BJ (cell line): ENCODE measurements at places on chromosomes 16 and 17. TPM values are rescaled to one million over a fixed set of nuclear protein-coding genes. Genes with fewer than 3 reads are reported as not detected.

DNA sequence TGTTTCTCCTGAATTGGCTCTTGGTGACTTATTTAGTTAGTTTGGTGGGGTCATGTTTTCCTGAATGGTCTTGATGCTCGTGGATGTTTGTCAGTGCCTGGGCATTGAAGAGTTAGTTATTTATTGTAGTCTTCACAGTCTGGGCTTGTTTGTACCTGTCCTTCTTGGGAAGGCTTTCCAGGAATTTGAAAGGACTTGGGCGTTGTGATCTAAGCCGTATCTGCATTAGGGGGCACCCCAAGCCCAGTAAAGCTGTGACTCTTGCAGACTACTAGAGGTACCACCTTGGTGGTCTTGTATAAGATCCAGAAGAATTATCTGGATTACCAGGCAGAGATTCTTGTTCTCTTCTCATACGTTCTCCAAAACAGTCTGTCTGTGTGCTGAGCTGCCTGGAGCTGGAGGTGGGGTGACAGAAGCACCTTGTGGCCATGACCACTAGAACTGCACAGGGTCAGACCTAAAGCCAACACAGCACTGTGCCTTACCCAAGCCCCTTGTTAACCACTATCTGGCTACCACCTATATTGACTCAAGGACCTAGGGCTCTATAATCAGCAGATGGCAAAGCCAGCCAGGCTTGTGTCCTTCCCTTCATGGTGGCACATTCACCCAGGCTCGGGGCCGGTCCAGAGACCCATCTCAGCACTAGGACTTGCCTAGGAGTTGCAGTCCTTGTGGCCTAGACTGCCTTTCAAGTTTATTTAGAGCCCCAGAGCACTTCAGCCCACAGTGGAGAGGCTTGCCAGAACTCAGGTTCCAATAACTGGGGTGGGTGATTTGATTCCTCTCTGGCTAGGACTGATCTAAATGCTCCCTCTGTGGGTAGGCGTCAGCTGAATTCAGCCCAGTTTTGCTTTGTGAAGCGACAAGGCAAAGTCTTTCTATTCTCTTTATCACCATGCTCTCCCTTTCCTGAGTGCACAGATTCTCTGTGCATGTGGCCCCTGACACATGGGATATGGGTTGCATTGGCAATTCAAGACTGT, 11.0 kb downstream of the RNF135 start:
- DNase-seq, result no peak

GRCh38 chr17:75683583-75683982, 16.4 kb downstream of the SAP30BP start:
- DNase-seq, result no peak

DNA sequence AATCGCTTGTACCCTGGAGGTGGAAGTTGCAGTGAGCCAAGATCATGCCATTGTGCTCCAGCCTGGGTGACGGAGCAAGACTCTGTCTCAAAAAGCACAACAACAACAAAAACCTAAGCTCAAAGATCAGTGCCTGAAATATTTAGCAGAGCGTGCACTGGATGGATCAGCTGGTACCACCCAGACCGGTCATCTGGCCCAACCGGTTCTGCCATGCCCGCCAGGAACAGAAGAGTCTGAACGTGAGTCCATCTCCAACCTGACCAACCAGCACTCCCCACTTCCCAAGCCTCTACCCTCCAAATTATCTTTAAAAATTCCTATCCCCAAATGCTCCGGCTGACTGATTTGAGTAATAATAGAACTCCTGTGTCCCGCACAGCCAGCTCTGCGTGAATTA, 1.5 kb upstream of the UQCC4 start:
- DNase-seq, result no peak

- no peak for DNase-seq
These were observed 1.4 kb upstream of the PRPF8 start for GRCh38 chr17:1686086-1686485.

GRCh38 chr16:51119556-51119955, 31.5 kb downstream of the SALL1 start:
- DNase-seq, result no peak

DNA sequence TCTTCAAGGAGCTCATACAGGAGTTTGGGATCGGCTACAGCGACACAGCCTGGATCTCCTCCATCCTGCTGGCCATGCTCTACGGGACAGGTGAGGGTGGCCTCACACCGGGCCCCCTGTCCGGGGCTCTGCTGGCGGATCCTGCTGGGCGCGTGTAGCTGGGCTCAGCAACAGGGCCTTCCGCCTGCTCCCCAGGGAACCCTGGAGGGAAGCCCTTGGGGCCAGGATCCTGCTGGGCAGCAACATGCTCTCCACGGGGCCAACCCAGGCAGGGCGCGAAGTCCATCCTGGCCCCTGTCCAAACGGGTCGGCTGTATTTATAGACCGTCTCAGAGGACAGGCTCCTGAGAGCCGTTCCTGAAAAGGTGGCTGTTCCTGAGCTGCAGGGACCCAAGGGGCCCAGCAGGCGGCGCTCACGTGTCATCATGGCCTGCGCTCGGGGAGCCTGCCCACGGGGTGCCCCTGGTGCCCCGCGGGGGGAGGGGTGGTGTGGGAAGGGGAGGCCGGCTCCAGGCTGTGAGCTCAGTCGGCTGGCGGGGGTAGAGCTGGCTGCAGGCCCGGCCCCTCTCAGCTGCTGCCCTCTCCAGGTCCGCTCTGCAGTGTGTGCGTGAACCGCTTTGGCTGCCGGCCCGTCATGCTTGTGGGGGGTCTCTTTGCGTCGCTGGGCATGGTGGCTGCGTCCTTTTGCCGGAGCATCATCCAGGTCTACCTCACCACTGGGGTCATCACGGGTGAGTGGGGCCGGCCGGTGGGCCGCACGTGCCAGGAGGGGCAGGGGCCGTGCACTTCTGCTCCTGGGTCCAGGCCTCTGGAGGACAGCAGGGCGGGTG, 7.5 kb downstream of the SLC16A3 start:
- no peak for DNase-seq

DNA sequence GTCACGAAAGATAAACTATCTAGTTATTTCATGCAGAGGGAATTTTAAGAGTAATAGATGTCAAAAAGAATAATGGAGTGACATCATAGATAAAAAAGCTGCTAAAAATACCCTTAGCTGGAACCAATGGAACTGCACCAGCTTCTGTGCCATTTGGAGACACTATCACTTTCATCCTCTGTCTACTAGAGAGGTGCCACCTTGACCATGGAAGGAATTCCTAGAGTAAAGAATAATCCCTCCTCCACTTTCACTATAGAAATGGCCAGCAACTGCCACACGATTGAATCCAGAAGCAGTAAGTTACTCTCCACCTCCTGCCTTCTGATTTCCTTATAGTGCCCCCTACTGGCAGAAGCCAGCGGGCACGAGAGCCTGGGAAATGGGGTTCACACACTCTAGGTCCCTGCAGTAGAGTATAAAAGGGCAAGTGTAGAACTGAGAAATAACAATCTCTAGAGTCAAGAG, 2.8 kb upstream of the ALDH3A2 start:
- no peak for DNase-seq

DNA sequence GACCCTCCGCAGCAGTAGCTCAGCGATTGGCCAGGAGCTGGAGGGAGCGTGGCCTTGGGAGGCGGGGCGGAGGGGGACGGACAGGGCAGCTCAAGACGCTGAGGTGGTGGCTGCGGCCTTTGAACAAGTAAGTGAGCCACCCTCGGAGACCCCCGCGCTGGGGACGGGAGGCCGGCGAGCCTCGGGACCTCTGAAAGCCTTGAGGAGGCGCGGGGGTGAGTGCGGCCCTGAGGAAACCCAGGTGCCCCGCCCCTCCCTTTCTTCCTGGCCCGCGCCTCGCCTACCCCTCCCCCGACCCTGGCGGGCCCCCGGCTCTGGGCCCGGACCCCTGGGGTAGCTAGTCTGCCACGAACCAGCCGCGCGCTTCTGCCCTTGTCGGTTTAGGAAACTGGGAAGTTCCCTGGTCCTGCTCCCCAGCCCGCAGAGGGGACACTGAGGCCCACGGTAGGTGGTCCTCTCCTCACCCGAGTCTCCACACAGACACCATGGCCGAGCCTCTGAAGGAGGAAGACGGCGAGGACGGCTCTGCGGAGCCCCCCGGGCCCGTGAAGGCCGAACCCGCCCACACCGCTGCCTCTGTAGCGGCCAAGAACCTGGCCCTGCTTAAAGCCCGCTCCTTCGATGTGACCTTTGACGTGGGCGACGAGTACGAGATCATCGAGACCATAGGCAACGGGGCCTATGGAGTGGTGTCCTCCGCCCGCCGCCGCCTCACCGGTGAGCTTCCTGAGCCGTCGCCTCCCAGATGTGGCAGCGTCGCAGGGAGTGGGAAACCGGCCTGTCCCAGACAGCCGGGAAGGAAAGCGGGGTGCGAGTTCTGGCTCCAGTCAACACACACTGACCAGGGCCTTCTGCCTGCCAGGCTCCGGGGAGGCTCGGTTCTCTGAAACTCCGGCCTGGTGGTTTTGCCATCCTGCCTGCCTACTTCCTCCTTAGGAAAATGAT, at the start of gene MAPK7:
MAPK7 (plus strand) TSS at position 83 of the 945 bp plus-strand sequence; CDS start at position 486, 403 bp downstream.
- no peak for DNase-seq

DNA sequence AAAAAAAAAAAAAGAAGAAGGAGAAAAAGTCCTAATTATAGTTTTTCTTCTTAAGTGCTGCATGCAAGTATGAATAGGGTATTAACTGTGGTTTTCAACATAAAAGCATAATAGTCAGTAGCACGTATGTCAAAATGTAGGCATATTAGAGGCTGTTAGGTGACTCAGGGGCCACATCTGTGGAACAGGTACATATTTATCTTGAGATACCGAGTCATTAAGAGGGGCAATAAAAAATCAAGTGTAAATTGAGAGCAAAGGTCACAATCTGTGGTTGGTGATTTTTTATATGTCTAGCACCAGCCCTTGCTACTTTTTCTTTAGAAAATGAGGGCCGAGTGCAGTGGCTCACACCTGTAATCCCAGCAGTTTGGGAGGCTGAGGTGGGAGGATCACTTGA, 1113.8 kb upstream of the RBFOX1 start:
- DNase-seq, result no peak

DNA sequence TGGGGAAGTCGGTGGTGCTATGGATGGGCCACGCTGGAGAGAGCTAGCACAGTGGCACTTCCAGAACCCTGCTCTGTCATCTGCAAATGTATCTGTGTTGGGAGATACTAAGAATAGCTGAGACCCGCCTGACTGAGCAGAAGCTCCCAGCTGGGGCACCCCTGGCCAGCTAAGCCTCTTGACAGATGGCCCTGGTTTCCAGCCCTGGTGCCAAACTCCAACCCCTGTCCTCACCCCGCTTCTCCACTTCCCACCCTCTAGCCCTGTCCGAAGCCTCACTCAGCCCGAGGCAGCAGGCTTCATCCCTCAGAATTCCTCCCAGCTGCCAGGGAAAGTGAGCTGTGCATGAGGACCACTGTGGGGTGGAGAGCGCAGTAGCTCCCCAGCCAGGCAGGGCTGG, 124.4 kb downstream of the CCDC144A start:
- no peak for DNase-seq

DNA sequence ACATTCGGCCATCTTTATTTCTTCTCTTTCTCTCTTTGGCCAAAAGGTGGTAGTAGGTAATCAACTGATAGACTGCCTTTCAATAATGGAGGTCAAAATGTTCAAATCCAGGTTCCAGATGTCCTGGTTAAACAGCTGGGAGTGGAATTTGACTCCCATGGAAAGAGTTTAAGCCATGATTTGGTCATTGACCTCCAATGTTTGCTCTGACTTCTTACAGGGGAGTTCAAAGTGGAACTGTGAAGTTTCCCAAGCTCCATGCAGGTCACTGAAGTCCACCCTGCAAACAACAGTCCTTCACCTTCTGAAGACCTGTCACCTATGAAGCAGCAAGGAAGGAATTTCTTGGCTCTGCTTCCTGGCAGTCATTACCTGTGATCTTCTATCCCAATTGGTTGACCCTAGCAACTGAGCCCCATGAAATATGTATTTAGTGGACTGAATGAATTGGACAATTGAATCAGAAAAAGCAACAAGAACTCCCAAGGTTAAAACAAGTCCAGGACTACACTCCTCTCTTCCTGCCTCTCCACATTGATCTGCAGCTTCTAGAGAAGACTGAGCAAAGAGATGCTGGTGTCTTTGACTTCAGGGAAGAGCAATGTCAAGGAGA, 28.0 kb upstream of the SOX9 start:
- no peak for DNase-seq

DNAI2 gene
- not detected in 2 replicates for polyA plus RNA-seq

TLCD1 gene
- 9.4 and 9.8 TPM in 2 replicates for polyA plus RNA-seq

CA4 gene
- not detected in 2 replicates for polyA plus RNA-seq

KRT32 gene
- 0.38 and 0.40 TPM in 2 replicates for polyA plus RNA-seq

CCL4L2 gene
- not detected in 2 replicates for polyA plus RNA-seq
